ENCODE measurements at places on chromosomes 12 and 14.

DNA sequence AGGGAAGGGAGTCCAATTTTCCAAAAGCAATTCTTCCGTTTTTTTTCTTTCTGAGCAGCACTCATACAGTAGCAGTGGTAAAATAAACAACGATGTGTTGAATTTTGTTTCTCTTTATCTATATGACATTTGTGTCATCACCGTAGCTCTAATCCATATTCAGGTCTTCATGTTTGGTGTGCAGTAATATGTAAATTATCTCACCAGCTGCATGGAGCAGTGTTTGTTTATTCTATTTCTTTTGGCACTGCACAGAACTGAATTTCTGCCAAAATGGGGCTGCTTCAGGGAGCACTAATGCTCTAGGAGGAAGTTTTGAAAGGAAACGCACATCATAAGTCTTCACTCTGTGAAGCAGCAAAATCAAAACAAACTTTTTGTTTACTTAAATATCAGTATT lies 130.0 kb upstream of the NPAS3 start:
- DNase-seq = no peak

- no peak for DNase-seq
These were observed 319.0 kb downstream of the FOXG1 start for GRCh38 chr14:29085546-29085945.

GRCh38 chr12:124640056-124640455 lies 72.6 kb upstream of the NCOR2 start:
- DNase-seq = no peak

DNA sequence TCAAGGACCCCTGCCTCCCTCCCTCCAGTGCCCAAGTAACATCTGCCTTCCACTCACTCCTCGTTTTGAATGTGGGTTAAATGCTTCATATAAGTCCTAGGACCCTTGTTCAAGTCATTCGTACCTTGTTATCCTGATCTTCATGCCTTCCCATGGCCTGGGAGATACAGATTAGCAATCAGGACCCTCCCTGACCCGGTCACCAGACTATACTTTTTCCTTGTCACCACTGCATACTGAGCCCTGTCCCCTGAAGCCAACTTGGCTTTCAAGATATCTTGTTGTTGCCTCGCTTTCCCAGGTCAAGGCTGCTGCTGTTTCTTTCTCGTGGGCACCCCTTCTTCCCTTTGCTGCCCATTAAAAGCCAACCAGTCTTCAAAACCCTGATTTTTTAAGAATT lies 208.5 kb downstream of the ANO2 start:
- no peak for DNase-seq

DNA sequence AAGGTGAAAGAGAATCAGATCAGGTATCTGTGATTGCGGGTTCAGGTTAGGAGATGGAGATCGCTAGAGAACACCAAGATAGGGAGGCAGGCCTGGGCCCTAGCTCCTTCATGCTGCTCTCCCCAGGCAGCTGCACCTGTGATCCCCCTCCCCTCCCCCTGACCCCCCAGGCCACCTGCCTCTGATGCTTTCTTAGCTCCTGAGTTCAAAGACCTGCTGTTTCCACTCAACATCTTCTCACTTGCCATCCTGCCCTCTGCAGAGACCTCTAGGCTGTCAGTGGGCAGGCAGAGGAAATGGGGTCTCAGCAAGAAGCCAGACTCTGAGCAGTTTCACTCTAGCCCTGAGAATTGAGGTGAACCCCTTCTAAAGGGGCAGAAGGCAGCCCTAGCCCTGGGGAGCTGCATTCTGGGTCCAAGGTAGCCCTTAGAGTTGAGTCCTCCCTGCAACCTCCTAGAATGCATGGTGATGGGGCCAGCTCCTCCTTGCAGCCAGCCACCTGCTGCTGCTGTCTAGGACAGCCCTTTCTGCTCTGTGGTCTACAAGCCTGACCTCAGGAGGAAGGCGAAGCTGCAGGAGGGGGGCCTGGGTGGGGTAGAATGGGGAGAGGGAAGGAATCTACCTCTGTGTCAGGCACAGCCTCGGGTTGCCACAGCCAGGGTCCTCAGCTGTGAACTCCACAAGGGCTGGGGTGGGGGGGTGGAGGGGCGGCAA lies 6.4 kb upstream of the SLC48A1 start:
- no peak for DNase-seq

DNA sequence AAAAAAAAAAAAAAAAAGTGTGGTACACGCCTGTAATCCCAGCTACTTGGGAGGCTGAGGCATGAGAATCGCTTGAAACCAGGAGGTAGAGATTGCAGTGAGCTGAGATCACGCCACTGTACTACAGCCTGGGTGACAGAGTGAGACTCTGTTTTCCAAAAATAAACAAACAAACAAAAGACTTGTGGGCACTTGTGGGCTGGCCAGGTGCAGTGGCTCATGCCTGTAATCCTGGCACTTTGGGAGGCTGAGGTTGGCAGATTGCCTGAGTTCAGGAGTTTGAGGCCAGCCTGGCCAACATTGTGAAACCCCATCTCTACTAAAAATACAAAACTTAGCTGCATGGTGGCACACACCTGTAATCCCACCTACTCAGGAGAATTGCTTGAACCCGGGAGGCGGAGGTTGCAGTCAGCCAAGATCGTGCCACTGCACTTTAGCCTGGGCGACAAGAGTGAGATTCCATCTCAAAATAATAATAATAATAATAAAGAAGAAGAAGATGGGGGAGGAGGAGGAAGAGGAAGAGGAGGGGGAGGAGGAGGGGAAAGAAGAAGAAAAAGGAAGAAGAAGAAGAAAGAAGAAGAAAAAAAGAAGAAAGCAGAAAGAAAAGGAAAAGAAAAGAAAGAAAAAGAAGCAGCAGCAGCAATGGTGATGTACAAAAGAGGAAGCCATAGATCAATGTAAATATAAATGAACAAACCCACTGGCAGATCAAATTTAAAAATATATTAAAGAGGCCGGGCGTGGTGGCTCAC lies 27.9 kb upstream of the CCNT1 start:
- no peak for DNase-seq

GRCh38 chr14:39426605-39427004 lies 5.6 kb downstream of the FBXO33 start:
- DNase-seq = peak; percentile 45

- DNase-seq = no peak
These were observed 42.5 kb downstream of the MARK3 start for GRCh38 chr14:103427485-103428443.

- no peak for DNase-seq
These were observed 186.4 kb downstream of the MSRB3 start for GRCh38 chr12:65464930-65465329.

GRCh38 chr12:14999021-14999694 lies 26.3 kb downstream of the PDE6H start:
- DNase-seq = no peak

GRCh38 chr14:63899953-63900352 lies 47.1 kb downstream of the SYNE2 start:
- peak; percentile 42 for DNase-seq

DNA sequence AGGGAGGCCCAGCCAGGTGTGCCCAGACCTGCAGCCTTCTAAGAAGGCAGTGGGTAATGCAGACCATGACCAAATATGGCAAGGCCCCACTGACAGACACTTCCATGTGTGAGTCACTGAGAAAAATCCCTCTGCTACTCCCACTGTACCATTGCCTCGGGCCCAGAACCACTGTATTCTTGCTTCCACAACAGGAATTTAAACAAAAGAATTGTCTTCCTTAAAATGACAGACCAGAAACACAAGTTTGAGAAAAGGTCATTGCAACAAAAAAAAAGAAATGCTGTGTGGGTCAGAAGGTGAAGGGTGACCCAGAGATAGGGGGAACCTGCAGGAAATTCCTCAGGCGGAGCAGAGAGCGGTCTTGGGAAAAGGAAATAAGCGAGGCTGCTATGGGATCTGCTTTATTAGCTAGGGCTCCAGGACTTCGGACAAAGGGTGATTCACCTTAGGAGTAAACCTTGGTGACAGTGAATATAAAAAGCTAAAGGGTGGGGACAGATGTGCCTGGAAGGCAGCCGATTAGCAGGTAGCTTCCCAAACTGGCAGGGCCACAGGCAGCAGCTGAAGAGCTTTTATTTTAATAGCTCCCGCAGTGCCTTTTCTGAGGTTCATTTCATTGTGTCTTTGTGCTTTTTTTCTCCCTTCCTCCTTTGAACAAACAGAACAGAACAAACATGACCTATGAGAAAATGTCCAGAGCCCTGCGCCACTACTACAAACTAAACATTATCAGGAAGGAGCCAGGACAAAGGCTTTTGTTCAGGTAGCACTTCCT lies 185.3 kb upstream of the BCL2L14 start:
- DNase-seq = no peak

DNA sequence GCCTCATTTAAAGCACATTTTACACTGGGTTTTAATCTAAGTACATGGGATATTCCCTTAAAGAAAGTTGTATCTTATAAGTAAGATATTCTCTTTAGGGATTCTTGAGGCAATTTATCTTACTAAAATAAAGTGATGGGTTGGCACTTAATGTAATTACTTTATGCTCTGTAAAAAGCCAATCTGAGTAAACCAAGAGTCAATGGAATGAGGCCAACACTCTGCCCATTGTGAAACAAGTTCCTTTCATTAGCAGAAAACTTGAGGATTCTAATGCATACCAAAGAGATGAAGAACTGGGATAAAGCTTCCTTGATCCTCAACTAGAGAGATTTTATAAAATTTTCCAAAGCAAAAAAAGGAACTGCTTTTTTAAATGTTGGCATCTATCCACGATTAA lies 121.2 kb downstream of the METTL25 start:
- no peak for DNase-seq

DNA sequence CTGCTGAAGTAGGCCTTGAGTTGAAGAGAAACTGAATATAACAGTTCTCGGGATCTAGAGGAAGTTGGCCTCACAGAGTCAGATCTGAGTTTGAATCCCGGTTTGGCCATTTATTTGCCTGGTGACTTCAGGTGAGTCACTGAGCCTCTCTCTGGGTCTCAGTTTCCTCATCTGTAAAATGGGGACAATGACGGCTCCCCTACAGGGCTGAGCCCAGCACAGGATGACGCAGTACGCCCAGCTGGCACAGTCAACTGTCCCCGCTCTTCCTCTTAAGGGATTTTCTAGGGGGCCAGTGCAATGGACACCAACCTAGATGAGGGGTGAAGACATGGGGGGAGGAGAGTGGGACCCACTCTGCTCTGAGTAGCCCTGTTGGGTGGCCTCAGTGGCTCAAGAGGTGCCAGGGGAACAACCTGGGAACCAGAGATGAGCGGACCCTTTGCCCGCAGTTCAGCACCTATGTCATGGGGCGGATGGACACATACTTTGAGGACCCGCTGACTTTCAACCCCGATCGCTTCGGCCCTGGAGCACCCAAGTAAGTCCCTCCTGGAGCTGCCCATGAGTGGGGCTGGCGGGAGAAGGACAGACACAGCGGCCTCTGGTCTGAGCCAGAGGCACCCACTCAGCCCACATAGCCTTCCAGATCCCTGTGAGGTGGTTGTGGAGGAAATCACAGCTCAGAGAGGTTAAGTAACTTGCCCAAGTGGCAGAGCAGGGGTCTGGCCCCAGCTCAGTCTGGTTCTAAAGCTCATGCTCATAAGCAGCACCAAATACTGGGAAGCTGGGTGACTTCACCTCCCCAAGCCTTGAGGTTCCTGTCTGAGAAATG lies 41.1 kb downstream of the CYP46A1 start:
- DNase-seq = peak; percentile 6

- DNase-seq = no peak
These were observed 16.3 kb downstream of the ZBTB39 start for GRCh38 chr12:56989861-56990610.

GRCh38 chr14:64935508-64935907 lies 7.0 kb downstream of the GPX2 start:
- no peak for DNase-seq

DNA sequence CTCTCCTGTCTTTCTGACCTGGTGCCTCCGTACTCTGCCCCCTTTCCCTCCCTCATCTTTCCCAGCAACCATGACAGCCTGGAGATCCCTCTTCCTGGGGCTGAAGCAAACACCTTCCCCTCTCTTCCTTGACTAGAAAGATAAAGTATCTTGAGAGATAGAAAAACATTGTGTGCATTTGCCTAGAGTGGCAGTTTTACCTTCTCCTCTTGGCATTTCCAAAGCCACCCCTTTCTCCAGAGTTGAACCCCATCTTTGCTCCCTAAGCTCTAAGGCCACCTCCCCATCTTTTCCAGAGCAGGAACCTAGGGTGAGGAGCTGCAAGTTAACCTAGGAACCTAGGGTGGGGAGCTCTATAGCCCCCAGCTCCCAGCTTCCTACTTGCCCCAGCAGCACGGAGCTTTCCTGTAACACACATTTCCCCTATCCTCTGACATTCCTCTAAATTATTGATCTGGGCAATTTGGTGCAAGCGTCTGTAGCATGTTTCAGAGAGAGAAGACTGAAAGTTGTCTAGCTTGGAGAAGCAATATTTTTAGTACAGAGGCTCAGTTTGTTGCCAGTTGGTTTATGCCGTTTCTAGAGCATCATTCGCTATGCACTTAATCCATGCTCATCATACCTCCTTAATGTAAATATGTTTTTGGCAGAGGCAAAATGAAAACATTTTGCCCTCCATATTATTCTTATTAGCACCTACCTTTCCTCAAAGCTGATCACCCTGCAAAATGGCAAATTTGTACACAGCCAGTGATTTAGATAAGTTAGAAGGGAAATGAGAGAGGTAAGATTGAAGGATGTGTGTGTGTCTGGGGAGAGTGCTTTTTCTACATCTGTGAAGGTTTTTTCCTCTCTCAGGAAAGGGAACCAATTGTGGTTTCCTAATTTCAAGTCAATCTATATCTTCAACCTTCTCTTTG lies 5.4 kb upstream of the TBX3 start:
- no peak for DNase-seq

- peak; percentile 60 for DNase-seq
These were observed 35.7 kb downstream of the HNRNPC start for GRCh38 chr14:21233457-21234076.

GRCh38 chr14:92340071-92340470 lies 17.1 kb downstream of the SLC24A4 start:
- no peak for DNase-seq

GRCh38 chr14:105290621-105291346 lies 10.0 kb downstream of the BRF1 start:
- DNase-seq = peak; percentile 67

DNA sequence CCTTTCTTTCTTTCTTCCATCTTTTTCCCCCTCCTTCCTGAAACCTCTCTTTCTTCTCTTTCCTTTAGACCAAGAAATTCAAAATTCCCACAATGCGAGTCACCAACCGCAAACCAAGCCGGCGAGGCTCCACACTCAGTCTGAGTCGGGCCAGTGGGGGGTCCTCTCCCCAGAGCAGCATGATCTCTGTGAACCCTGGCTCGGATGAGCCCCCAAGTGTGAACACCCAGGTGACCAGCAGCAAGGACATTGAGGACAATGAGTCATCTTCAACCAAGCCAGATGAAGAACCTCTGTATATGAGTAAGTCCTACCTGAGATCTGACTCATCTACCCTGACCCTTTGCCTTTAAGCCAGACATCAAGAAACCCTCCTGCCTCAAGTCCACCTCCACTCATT lies 88.6 kb upstream of the TMEM233 start:
- no peak for DNase-seq

- DNase-seq = peak; percentile 96
These were observed 33.4 kb downstream of the VCPKMT start for GRCh38 chr14:50082784-50083466.

All from natural killer cell (primary cell).